ENCODE measurements at places on chromosomes 12 and 14.

GRCh38 chr14:96705422-96706092 lies 91.6 kb upstream of the VRK1 start:
- no peak for DNase-seq

DNA sequence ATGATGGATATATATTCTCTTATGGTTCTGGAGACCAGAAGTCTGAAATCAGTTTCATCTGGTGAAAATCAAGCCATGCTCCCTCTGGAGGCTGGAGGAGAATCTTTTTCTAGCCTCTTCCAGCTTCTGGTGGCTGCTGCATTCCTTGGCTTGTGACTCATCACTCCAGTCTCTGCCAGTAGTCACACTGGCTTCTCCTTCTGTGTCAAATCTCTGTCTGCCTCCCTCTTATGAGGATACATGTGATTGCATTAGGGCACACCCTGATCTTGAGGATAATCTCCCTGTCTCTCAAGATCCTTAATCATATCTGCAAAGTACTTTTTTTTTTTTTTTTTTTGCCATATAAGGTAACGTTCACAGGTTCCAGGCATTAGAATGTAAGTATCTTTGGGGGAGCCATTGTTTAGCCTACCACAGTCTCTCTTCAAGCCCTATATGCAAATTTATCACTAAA lies 17.7 kb downstream of the DNAL1 start:
- no peak for DNase-seq

DNA sequence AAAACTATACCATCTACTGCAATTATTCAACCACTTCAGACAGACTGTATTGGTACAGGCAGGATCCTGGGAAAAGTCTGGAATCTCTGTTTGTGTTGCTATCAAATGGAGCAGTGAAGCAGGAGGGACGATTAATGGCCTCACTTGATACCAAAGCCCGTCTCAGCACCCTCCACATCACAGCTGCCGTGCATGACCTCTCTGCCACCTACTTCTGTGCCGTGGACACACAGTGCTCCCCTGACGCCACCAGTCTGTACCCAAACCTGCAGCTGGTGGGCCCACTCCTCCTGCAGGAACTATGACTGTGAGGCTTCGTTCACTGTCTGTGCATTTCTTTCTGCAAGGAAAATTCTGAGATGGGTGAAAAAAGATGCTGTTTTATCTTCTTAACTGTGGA lies 284.7 kb downstream of the DAD1 start:
- no peak for DNase-seq

GRCh38 chr12:93191956-93192355 lies 185.8 kb upstream of the NUDT4 start:
- DNase-seq: no peak
